ENCODE measurements at places on chromosomes 5 and 9.

GRCh38 chr5:137344723-137345322 lies 154.3 kb downstream of the SPOCK1 start:
- DNase-seq: no peak

DNA sequence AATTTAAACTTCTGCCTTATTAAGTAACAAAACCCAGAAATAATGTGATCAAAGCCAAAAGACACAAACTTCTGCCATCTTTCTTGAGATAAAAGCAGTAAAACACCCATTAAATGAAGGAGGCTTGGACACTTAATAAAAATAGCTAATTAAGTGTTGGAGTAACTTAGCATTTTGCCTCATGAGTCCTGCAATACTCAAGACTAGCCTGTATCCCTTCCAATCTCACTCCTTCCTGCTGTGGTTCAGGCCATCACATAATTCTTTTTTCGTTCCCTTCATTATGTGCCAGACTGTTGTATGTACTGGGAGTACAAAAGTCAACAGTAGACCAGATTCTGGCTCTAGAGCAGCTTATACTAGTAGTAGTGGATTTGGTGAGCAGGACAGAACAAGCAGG lies 250.2 kb downstream of the NFIB start:
- DNase-seq: no peak

- DNase-seq: no peak
Observed at GRCh38 chr5:42612750-42613366, 143.8 kb upstream of the CCDC152 start.

GRCh38 chr5:135251093-135251492 lies 147.9 kb downstream of the MACROH2A1 start:
- DNase-seq: no peak

- no peak for DNase-seq
Observed at GRCh38 chr5:73354406-73354805, 94.2 kb downstream of the FOXD1 start.

All from activated naive CD4-positive, alpha-beta T cell treated with Interleukin-2 at 50 U/mL for 16 hours (primary cell).